CD4-positive, alpha-beta T cell treated with Interleukin-4 for 4 hours (primary cell): ENCODE measurements at places on chromosomes 5 and 9.

DNA sequence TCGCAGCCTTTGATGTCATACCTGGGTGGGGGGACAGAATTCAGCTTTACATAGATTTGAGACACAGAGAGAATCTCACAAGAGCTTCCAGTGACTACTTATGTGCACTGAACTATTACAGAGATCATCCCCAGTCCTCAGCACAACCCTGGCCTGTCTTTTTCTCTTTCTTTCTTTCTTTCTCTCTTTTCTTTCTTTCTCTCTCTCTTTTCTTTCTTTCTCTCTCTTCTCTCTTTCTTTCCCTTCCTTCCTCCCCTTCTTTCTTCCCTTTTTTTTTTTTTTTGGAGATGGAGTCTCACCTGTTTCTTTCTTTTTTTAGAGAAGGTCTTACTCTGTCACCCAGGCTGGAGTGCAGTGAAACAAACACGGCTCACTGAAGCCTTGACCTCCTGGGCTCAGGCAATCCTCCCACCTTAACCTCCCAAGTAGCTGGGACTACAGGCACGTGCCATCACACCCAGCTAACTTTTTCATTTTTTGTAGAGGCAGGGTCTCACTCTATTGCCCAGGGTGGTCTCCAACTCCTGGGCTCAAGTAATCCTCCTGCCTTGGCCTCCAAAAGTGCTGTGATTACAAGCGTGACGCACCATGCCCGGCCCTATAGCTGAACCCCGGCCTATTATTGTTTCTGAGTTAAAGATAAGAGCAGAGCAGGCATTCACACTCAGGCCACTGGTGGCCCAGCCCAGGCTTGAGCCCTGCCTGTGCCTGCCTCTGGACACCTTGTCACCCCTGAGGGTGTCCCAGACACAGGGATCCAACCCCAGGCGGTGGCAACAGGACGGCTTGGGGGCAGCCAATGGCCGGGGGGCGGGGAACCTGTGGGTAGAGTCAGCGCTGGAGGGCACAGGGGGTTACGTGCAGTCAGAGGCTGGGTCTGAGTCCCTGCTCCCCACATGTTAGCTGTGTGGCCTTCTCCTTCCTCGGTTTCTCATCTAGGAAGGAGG is 4.3 kb downstream of the PIP5KL1 start:
- no peak for DNase-seq

GRCh38 chr9:33329979-33330378 is 39.7 kb downstream of the NFX1 start:
- DNase-seq: no peak

GRCh38 chr5:181235323-181235688 is 8.4 kb downstream of the RACK1 start:
- no peak for DNase-seq

DNA sequence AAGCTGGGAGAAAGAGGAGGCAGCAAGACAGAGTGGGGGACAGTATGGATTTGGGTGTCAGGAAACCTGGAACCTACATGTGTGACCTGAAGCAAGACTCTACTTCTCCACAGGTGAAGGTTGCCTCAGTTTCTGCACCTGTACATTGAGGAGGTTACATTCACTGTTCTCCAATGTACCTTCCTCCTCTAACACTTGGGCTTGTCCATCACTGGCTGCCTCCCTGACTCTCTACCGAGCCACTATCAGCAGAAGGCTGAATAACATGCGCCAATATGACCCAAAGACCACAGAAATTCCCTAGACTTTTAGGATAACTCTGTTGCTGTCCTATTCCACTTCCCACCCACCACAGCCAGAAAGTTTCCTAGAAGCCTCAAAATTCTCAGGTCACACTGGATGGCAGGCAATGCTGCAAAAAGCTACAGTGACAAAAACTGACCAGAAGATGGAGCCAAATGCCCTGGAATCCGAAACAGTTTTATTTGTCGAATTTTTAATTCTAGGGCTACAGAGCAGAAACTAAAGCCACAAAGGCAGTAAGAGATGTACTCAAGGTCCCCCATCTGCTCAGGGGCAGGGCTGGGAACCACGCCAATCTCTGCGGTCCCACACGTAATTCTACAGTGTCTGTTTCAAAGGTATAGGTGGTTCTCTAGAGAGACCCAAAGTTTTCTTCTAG is 64.4 kb downstream of the FAM114A2 start:
- DNase-seq: peak; percentile 45
